ENCODE measurements at places on chromosomes 11 and 22.

- DNase-seq: no peak
These were observed 83.7 kb upstream of the ARHGAP32 start for GRCh38 chr11:129275828-129276227.

DNA sequence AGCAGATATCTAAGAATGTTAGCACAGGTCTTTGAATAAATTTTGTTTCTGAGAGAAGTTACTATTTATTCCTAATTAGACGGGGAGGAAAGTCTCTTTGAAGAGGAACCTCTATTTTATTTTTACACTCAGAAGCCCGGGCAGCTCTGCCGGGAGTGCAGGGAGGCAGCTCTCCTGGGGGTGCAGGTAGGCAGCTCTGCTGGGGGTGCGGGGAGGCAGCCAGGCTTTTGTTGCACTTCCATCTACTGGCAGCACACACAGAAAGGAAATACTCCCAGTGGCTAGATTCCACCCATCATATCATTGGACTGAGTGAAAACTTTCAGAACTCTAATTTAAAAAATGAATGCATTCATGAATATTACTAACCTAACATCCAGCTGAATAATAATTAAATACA lies 24.6 kb downstream of the OR10A6 start:
- no peak for DNase-seq

- DNase-seq: peak; percentile 41
These were observed 48.7 kb downstream of the TSPAN18 start for GRCh38 chr11:44775366-44775984.

- DNase-seq: no peak
These were observed 3.1 kb downstream of the SELENOH start for GRCh38 chr11:57744357-57744756.

GRCh38 chr22:19974268-19974861 lies 32.7 kb upstream of the TXNRD2 start:
- peak; percentile 88 for DNase-seq

GRCh38 chr11:47552056-47552565 lies 821 bp downstream of the CELF1 start:
- DNase-seq: peak; percentile 63

GRCh38 chr22:38618682-38619081 lies 37.5 kb downstream of the FAM227A start:
- DNase-seq: peak; percentile 26

DNA sequence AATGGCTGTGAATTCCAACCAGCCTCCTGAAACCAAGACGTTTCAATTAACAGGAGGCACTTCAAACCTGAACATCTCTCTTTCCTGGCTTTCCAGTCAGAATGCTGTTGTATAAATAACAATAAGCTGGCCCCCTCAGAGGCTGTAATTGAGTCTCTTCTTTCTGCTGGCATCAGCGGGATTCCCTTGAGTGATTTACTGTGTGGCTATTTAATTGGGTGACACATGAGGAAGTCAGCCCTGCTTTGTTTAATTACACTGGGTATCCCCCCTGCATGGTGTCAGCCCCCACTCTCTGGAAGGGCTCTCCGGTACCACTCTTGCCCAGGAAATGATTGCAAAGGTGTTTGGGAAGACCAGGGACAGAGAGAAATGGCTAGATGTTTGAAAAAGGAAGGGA lies 101.6 kb downstream of the NTM start:
- DNase-seq: no peak

GRCh38 chr11:76797341-76798201 lies 14.4 kb downstream of the TSKU start:
- DNase-seq: no peak

DNA sequence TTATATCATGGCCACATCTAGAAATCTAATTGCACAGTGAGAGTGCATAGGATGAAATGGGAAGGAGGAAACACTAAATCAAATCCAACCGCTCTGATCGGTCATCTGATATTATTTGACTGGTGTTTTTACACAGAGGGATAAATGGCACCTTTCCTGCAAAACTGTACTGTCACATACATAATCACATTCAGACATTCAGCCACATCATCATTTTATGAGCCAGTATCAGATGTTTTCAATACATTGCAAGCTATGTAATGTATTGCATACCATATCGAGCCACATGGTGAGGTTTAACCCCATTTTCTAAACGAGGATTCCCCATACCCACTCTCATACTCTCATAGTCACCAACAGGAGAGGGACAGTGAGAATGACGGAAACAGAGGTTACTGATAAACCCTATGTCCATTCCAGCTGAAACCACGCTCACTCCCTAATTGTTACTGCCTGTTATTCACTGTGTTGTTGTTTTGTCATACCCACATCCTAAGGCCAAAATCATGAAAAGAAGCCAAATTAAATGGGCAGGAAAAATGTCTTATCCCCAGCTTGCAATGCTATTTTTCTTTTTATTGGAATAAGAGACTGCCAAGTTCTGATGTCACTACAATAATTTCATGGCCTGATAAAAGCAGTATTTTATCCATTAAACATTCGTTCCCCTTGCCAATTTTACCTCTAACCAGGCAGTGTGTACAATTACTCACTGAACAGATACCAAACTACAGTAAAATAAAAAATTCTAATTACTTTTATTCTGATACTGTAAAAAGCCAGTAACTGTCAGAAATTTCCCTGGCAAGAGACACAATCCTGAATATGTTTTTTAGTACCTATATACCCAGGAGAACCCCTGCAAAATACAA lies 9.0 kb downstream of the CDON start:
- DNase-seq: no peak

DNA sequence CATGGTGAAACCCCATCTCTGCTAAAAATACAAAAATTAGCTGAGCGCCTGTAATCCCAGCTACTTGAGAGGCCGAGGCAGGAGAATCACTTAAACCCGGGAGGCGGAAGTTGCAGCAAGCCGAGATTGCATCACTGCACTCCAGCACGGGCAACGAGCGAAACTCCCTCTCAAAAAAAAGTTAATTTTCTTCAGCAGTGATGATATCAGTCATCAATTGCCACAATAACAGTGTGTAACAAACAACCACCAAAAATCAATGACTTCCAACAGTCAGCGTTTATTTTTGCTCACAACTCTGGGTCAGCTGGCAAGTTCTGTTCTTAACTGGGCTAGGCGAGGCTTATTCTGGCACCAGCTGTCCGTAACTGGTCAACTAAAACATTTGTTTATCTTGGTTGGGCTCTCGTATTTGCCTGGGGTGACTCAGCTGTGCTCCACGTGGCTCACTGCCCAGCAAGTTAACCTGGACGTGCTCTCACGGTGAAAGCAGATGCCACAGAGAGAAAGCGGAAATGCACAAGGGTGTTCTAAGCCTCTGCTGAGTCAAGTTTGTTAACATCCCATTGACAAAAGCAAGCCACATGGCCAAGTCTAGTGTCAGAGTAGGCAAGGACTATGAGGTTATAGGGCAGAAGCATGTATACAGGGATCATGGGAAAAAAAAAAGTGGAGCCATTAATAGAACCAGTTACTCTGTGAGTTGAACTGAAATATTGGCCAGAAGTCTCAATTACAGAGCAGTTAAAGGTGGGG lies 52.1 kb downstream of the LHFPL7 start:
- DNase-seq: peak; percentile 99

GRCh38 chr11:16788141-16789062 lies 50.0 kb downstream of the C11orf58 start:
- DNase-seq: peak; percentile 78

DNA sequence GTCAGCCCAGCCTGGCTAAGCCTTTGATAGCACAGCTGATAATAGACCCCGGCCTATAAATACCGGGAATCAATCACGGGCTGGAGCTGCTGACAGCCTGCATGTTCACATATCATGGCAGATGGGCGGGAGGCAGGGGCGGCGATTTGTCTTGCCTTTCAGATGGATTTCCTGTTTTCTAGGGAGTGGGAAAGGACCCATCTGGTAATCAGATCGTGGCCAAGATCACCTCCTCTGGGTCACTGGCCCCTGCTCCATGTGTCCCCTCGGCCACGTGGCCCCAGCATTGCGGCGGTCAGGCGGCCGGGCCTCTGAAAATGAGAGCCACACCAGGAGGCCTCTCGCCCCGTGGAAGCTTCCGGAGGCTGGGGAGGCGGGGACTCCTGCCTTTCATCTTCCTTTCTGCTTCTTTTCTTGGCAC lies 36.6 kb downstream of the SMIM38 start:
- DNase-seq: no peak

- peak; percentile 66 for DNase-seq
These were observed 2.4 kb downstream of the ZDHHC24 start for GRCh38 chr11:66543263-66544107.

DNA sequence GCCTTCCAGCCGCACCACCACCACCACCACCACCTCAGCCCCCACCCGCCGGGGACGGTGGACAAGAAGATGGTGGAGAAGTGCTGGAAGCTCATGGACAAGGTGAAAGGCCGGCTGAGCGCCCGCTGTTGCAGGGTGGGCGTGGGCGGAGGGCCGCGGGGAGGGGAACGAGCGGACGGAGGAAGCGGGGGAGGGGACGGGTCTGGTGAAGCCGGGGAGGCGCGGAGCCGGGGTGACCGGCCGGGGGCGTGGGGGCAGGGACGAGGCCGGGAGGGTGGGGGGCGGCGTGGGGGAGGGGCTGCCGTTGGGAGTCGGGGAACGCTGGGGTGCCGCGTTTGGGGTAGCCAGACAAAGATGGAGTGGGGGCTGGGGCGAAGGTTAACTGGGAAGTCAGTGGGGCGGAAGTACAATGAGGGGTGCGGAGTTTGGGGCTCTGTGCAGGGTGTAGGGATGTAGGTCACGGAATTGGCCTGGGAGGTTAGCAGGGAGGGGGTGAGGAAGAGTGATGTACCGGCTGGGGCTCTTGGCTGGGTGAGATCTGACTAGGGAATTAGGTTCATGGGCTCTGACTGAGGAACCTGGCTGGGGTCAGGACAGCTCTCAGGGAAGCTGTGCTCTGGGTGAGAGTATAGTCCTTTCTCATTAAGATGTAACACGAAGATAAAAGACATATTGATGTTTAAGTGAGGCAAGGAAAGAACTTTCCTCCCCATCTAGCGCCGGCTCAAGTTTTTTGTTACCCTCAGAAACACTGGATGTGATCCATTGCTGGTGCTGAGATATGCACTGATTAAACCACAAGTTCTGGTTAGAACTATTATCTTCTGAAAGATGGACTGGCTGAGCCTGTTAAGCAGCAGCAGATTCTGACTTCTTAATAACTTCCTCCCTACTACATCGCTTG lies 624 bp downstream of the CBL start:
- peak; percentile 34 for DNase-seq

DNA sequence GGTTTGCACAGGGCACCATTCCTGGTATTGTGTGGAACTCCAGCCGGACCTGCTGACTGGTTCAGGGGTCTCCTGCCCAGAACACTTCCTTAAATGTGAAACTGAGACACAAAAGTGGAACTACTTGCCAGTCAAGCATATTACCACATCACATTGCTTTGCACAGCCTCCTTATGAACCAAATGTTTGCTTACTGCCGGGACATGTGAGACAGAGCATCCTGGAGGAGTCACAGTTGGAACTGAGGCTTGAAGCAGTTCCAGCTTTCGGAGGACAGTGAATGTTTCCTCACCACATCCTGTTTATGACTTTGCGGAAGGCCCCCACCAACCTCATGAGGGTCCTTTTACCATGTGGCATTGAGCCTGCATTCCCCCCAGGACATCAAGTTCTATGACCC lies 105.8 kb upstream of the ARHGAP42 start:
- DNase-seq: peak; percentile 63

DNA sequence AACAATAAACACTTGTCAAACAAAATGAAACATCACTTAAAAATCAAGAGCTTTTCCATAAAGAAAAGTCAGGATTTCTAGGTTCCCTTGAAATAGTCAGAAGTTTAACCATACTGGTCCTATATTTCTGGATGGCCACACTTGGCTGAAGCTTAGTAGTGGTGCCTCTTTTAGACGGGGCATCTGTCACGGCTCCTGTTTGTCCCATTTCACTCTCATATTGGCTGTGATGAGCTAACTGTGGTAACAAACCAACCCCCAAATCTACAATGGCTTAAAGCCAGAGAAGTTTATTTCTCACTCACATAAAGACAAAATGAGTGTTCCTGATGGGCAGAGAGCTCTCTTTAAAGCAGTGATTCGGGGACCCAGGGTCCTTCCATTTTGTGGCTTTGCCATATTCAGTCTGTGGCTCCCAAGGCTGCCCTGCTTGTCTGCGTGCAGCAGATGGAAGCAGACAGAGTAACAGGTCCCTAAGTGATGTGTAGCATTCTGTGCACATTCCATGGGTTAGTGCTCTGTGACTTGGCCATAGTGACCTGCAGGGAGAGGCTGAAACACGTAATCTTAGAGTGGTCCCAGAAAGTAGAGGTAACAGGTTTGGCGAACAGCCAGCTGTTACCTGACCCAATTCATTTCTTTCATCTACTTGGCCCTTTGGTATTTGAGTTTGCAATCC lies 137.4 kb downstream of the HIPK3 start:
- DNase-seq: no peak

GRCh38 chr11:19988598-19988997 lies 171.7 kb downstream of the DBX1 start:
- peak; percentile 89 for DNase-seq

GRCh38 chr11:61961570-61962212 lies 5.7 kb downstream of the FTH1 start:
- DNase-seq: peak; percentile 81

GRCh38 chr22:27175021-27175838 lies 517.8 kb downstream of the MIAT start:
- DNase-seq: no peak

GRCh38 chr11:24820541-24820940 lies 323.7 kb downstream of the LUZP2 start:
- DNase-seq: no peak

- DNase-seq: peak; percentile 71
These were observed 669 bp downstream of the CDC42EP2 start for GRCh38 chr11:65315204-65315865.

- peak; percentile 98 for DNase-seq
These were observed at the start of gene CHKB for GRCh38 chr22:50582493-50583293. TSS of gene CHKB (minus strand) at chr22:50582849. CDS start at chr22:50582781, 68 bp downstream.

GRCh38 chr11:3120071-3120792 lies 44.9 kb downstream of the OSBPL5 start:
- no peak for DNase-seq

- DNase-seq: no peak
These were observed 11.6 kb downstream of the HTR3A start for GRCh38 chr11:113986351-113987140.

GRCh38 chr11:83047515-83048225 lies 24.0 kb downstream of the RAB30 start:
- no peak for DNase-seq

- no peak for DNase-seq
These were observed 126.3 kb upstream of the ASPHD2 start for GRCh38 chr22:26302726-26303125.

DNA sequence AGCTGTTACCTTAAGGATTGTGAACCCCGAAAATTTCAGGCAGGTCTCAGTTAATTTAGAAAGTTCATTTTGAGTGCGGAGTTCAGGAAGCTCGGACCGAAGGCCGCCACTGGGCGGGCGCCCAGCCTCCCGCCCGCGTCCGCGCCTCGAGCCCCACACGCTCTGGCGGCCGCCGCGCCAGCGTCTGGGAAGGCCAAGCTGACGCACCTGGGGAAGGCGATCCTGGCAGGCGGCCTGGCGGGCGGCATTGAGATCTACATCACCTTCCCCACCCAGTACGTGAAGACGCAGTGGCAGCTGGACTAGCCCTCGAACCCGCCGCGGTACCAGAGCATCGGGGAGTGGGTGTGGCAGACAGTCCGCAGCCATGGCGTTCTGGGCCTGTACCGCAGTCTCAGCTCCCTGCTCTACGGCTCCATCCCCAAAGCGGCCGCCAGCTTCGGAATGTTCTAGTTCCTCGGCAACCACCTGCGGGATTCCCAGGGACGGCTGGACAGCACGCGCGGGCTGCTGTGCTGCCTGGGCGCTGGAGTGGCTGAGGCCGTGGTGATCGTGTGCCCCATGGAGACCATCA lies 79.5 kb downstream of the CCDC83 start:
- no peak for DNase-seq

- DNase-seq: no peak
These were observed 50.3 kb upstream of the GAB2 start for GRCh38 chr11:78467931-78468330.

Measured in choroid plexus epithelial cell (primary cell).